ENCODE measurements at places on chromosomes 2 and 18.
A peak's percentile ranks its signal among the peaks of the same experiment; 100 is the strongest.

GRCh38 chr2:200181755-200182154 is 124.7 kb upstream of the SPATS2L start:
- no peak for DNase-seq

- no peak for DNase-seq
Measured at GRCh38 chr18:49645196-49645595, 83.3 kb downstream of the LIPG start.

- no peak for DNase-seq
Measured at GRCh38 chr2:162403884-162404283, 60.0 kb downstream of the GCA start.

- no peak for DNase-seq
Measured at GRCh38 chr18:62942578-62942977, 227.2 kb downstream of the PHLPP1 start.

DNA sequence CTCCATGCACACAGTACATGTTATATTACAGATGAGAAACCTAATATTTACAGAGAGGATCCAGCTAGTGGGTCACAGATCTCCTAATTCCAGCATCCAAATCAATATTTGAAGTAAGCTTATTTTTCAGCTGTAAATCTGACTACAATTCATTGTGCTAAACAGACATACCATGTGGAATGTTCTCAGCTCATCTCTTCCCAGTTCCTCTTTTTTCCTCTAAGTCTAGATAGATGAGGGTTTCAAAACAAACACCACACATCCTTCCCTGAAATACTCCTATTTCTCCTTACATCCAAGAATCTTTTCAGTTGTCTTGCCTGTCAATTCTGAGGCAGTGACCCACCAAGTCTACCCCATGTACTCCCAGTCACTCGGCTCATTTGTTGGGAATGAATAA is 200.7 kb upstream of the PIK3C3 start:
- no peak for DNase-seq

DNA sequence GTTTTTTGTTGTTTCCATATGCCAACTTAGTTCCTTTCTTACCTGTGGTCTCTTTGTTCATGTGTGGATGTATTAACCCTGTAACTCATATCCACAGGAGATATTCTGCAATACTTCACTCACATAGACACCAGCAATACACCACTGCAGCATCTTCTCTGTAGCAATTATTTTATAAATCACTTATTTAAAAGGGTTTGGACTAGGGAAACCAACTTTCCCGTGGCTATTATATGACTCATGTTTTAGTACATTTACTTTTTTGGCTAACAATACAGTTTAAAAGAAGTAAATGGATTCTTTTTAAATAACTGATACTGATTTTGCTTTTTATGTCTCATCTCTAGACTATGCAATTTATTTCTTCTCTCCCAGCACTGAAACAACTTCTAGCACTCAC is 488.9 kb downstream of the MBD2 start:
- no peak for DNase-seq

- peak; percentile 91 for DNase-seq
Measured at GRCh38 chr2:190506666-190507065, 27.9 kb downstream of the NEMP2 start.

DNA sequence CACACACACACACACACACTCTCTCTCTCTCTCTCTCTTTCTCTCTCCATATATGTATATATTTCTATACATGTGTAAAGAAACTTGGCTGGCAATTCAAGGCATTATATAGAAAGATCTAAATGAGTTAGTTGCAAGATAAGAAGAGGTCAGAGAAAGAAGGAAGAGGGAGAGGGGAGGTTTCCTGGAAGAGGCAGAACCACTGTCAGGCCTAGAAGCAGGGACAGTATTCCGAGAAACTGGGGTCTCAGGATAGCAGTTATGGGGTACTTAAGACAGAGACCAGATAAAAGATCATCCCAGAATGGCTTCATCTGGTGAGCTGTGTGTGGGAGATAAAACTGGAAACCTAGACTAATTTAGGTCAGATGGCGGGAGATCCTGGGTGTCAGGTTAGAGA is 180.8 kb downstream of the CAMKMT start:
- no peak for DNase-seq

- DNase-seq = no peak
Measured at GRCh38 chr2:189391201-189391600, 50.1 kb upstream of the WDR75 start.

All from NCI-H146 (cell line).